Suprapubic skin (tissue), 4 donors: ENCODE measurements at places on chromosomes 13 and 19.

DNA sequence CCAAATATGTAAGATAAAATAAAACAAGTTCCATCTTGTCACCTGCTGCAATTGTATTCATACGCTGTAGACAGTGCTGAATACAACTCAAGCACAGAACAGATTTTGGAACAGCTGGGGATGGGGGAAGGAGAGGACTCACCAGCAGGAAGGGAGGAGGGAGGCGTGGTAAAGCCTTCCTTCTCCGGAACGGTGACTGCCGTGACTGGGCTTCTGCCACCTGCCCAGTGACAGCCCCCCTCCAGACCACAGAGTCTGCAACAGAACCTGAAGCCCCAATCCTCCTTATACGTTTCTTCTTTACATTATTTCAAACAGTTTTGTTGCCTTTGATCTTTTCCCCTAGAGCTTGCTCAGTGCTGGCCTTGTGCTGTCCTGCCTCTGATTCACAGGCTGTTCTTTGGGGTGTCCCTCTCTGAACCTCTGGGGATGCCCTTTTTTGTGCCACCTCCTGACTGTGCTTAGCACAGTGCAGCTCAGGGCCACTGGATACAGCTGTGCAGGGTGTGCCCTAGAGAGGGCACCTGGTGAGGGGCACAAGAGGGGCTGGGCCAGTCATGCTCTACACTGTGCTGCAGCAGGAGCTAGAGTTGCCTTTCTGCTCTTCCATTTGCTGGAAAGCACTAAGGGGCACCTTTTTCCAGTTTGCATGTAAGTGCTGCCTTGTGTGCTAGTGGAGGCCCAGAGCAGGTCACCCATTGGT, 213.0 kb downstream of the ZIC5 start:
- DNase-seq = no peak

- no peak for DNase-seq
These were observed 716 bp downstream of the ZNF573 start for GRCh38 chr19:37778613-37779126.

DNA sequence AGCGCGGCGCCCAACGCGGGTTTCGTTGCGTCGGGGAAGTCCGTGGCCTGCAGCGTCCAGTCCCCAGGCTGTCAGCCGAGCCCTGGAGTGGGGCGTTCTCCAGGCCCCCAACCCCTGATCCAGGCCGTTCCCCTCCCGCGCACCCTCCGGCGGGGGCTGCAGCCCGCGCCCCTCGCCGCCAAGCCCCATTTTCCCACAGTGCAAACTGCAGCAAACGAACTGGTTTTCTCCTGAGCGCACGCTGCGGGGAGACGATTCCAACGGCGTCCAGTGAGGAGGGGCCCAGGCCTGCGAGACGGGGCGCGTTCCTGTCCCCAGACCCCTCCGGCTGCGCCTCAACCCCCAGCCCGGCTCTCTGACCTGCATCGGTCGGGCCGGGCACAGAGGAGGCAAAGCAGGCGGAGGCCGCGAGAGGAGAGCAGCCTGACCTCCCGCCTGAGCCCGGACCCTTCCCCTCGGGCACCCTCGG, 4.4 kb upstream of the ONECUT3 start:
- no peak for DNase-seq

DNA sequence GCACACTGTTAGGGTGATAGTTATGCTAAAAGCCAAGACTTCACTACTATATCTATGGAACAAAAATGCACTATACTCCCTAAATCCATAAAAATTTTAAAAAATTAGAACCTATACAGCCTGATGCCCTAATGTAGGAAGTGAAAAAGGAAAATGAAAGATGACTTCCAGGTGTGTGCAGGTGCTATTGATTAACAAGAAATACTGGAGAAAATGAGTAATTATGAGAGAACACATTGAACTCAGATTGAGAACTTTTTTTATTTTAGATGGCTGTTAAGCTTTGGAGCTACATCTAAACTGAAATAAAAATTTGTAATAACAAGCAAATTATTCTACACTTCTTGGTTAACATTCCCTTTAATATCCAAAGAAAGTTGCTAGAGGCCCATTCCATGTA, 1015.7 kb downstream of the PCDH9 start:
- DNase-seq = no peak

DNA sequence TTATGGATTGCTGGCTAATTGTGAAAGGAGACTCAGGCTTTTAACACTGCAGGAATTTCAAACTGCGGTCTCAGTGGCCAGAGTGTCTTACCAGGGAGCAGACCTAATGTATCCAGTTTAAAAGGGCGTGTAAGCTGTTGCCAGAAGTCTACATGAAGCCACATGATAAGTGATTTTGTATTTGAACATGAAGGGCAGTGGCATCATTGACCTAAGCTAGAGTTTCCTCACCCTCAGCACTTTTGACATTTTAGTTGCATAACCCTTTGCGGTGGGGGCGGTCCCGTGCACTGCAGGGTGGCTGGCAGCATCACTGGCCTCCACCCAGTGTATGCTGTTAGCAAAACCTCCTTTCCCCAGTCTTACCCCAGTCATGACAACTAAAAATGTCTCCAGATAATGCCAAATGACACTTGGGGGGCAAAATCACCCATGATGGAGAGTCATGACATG, 23.7 kb upstream of the GPR18 start:
- DNase-seq = peak; percentile 86

GRCh38 chr19:52898101-52898500, 666 bp upstream of the ZNF320 start:
- DNase-seq = no peak

DNA sequence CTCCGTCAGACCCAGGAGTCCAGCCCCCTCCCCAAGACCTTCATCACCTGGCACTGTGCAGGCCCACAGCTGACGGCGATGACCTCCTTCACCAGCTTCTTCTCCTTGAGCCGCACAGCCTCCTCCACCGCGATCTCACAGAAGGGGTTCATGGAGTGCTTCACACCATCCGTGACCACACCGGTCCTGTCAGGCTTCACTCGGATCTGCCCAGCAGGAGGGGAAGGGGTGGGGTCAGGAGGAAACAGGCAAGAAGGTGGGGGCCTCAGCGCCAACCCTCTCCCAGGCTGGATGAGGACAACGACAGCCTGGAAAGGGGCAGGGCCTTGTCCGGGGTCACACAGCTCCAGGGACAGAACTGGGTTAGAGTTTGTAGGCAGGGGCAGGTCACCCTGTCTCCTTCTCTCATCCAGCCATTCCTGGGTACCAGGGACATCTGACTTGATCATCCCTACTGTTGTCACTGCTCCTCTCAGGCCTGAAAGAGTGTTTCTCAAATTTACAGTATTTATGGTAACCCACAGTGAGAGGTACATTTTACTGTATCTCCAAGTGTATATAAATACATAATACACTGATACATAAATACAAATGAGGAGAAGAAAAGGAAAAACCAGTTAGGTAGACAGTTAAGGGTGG, 12.0 kb downstream of the ETFB start:
- DNase-seq = no peak

- DNase-seq = no peak
These were observed 324.0 kb downstream of the GPC5 start for GRCh38 chr13:91722267-91722884.

DNA sequence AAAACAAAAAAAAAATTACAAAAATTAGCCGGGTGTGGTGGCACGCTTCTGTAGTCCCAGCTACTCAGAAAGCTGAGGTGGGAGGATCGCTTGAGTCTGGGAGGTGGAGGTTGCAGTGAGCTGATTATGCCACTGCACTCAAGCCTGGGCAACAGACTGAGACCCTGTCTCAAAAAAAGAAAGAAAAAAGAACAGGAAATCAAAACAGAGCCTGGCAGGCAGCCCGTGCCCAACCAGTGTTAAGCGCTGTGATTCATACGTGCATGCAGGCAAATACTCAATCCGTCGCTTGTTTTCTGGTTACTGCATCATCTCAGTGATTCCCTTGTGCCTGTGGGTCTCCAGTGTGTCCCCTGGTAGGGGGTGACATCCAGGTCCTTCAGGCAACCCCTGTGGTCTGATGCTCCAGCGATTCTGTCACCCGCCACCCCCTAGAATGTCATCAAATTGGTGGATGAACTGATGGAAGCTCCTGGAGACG, 18.1 kb downstream of the DDX39A start:
- no peak for DNase-seq

DNA sequence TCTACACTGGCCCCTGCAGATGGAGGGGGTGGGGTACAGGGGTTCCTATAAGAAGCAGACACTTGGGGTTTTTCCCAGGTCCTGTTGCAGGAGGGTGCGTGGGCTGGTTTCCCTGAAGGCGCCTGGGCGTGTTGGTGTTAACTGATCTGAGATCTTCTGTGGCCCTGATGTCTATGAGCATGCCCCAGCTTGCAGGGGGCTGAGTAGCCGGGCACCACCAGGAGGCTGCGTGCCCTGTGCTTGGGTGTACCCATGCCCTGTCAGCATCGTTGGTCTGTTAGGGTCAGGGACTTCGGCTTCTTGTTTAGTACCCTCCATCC, 45.3 kb downstream of the CAPN12 start:
- no peak for DNase-seq

GRCh38 chr19:51811344-51811743, 16.4 kb downstream of the FPR3 start:
- DNase-seq = no peak

- no peak for DNase-seq
These were observed 598.6 kb downstream of the EFNB2 start for GRCh38 chr13:105936816-105937215.

DNA sequence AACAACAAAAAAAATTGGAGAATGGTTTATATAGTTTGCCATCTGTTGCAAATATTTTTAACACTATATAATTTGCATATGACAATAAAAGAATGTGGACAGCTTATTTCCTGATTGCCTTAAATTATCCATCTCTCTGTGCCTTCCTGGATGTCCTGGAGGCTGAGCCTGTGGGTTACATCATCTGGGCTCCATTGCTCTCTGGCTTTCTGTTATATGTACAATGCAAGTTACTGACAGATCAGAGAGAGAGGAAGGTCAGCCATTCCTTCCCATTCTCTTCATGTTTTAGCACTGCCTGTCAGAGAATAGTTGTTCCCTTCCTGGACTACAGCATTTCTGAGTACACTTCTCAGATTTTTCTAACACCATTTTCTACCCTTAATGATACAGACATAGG, 758.3 kb upstream of the PCDH20 start:
- no peak for DNase-seq

DNA sequence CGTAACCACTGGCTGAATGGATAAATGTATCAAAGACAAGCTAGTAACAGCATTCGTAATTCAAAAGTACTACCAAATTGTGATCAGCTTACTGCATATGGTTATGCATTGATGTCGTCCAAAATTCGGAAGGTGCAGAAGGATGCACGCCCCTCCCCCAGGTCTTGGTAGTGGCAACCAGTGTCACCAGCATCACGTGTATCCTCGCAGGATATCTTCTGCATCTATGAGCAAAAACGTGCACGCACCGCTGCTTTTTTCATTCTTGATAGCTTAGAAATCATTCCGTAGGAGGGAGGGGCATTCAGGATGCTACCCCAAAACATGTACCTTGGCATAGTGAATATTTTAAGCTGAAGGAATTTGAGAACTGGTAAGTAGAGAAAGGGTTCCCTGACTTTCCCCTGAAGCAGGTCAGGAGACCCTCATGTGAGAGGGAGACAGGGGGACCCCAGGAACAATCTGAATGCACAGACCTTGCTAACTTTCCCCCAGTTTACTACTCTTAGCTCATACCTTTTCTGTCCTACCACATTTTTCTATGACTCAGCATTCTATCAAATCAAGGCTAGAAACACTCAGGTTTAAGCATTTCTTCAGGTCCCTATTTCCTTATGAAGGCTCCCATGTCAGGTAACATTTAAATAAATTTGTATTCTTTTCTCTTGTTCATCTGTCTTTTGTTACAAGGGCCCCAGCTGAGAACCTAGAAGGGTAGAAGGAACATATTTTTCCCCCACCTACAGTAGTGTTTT, 61.2 kb upstream of the TM9SF2 start:
- DNase-seq = no peak

GRCh38 chr19:18785179-18786124, 5.7 kb downstream of the COMP start:
- DNase-seq = peak; percentile 89

- no peak for DNase-seq
These were observed 11.8 kb downstream of the KLF5 start for GRCh38 chr13:73070451-73071098.

DNA sequence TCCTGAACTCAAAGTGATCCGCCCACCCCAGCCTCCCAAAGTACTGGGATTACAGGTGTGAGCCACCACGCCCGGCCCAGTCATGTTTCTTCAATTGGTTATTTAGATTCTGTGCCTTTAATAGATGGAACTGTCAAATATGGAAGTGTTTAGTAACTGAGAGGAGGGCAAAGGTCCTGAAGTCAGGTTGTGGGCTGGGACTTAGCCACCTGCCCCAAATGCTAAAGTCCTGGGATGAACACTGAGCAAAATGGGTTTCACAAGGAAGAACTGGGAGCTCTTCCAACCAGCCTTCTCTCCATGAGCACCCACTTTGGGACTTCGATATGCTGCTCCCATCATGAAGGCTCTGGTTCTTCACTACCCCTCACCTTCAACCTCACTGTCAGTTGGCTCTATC, 21.7 kb downstream of the AKAP8 start:
- DNase-seq = no peak

GRCh38 chr13:80361298-80361697, 20.4 kb upstream of the SPRY2 start:
- no peak for DNase-seq

GRCh38 chr19:21482863-21483276, 22.5 kb upstream of the ZNF429 start:
- no peak for DNase-seq

GRCh38 chr13:59230484-59231264, 933.1 kb downstream of the DIAPH3 start:
- no peak for DNase-seq

DNA sequence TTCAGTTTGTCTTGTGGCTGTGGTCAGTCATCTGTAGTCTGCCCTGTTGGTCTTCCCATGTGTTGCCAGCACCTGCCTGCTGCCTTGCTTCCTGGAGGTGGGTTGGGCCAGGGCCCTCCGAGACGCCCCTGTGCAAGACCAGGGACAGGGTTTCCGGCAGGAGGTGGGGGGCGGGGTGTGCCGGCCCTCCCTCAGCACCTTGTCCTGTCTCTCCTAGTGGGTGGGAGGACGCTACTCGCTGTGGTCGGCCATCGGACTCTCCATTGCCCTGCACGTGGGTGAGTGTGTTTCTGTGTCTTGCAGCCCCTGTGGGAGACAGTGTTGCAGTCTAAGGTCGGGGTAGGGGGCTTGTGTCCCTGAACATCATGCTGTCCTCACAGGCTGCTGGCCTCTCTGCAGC, 11.2 kb upstream of the PDCD2L start:
- no peak for DNase-seq

DNA sequence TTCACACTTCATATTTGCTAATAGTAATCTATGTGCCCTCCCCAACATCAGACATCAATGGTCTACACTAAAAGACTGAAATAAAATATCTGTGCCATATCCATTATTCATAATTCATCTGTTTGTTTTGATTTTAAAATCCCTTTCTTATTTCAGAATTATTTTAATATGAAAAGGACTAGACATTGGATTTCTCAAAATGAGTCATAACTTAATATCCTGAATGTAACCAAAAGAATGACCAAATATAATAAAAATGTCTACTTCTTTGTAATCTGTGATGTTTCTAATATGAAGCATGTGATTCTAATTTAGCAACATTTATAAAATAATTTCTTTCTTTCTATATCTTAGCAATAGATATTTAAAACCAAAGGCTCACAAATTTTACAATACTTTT, 64.9 kb downstream of the MZT1 start:
- no peak for DNase-seq

- no peak for DNase-seq
These were observed 10.7 kb downstream of the LMTK3 start for GRCh38 chr19:48500830-48501493.

GRCh38 chr19:10270180-10270615, 722 bp upstream of the ICAM1 start:
- DNase-seq = peak; percentile 92
